ENCODE measurements at places on chromosomes 1 and 21. TPM values are rescaled to one million over a fixed set of nuclear protein-coding genes. Genes with fewer than 3 reads are reported as not detected.

DNAH14 gene
- 7.2 TPM for total RNA-seq

TMEM167B gene
- 41.2 TPM for total RNA-seq

HSPG2 gene
- 206 TPM for total RNA-seq

EPHA2 gene
- total RNA-seq = 44.3 TPM

CPLANE2 gene
- 5.9 TPM for total RNA-seq

ROR1 gene
- total RNA-seq = 7.1 TPM

SLC9C2 gene
- 0.17 TPM for total RNA-seq

UMODL1 gene
- total RNA-seq = 0.28 TPM
